NCI-H446 treated with DMSO at 0.1 percent for 48 hours (cell line): ENCODE measurements at places on chromosomes 11 and 22.

DNA sequence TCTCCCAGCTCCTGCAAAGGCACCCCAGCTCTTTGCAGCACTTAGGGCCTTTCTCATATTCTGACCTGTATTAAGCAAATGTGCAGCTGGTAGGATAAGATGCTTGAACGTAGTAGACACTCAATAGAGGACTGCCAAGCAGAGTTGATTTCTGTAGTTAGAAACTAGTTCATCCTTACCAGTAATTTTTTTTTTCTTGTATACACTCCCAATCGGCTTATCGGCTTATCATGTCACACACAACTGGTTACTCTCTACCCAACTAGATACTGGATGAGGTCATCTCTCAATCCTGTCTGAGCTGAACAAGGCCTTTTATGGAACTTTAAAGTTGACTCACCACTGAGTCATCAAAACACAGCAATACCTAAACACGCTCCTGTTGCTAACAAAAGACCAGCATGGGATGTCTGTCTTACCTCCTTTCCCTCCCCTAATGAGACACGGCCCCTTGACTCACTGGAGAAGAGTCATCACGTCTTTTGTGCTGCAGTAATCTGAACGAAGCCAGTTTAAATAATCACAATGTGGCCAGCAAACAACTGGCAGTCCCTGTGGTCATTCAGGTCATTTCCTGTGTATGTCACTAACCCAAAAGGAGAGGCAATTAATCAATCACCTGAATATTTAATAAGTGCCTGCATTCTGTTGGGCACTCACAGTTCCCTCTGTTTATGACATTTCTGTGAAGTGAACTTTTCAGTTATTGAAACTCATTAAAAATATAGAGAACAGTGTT, 7.5 kb upstream of the WEE1 start:
- peak; percentile 68 for DNase-seq

DNA sequence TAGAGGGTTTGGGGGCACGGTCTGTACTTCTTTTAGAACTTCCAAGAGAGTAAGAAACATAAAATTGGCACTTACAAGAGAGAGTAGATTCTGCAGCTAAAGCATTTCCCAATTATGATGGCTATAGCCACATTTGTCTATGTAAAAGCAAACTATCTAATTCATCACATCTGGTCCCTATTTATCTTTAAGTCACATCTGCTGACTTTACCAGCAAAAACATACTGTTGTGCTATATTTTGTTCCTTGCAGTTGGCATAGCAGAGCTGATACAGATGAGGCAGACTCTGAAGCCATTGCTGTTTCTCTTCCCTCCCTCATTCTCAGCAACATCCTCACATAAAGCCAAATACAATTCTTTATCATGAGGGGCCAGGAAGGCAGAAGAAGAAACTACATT, 1533.5 kb upstream of the RAG2 start:
- DNase-seq = no peak

GRCh38 chr11:127000291-127000968, at the start of gene KIRREL3:
Gene KIRREL3, minus strand, starts transcription at chr11:127000770.
- no peak for DNase-seq

DNA sequence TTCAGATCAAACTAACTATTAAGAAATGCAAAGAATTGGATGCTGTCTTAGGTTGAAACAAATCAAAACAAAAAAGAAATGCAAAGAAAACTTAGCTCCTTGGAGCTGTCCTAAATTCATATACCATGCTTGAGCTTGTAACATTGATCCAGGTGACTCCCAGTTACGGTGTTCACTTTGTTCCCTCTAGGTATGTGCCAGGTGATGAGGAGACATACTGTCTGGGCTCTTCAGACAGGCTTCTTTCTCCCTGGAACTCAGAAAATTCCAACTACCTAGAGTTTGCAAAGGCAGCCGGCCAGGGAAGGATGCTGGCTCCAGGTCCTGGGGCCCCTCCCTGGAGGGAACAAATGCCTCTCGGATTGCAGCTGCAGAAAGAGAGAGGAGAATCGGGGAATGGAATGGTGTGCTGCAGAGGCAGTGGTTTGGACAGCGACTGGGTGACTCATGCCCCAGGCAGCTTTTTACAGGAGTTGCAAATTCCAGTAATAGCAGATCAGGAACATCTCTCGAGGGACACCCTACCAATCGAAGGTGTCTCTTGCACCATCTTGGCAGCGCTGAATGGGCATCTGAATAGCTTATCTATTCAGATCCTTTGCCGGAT, 12.3 kb upstream of the ASPHD2 start:
- DNase-seq = no peak

DNA sequence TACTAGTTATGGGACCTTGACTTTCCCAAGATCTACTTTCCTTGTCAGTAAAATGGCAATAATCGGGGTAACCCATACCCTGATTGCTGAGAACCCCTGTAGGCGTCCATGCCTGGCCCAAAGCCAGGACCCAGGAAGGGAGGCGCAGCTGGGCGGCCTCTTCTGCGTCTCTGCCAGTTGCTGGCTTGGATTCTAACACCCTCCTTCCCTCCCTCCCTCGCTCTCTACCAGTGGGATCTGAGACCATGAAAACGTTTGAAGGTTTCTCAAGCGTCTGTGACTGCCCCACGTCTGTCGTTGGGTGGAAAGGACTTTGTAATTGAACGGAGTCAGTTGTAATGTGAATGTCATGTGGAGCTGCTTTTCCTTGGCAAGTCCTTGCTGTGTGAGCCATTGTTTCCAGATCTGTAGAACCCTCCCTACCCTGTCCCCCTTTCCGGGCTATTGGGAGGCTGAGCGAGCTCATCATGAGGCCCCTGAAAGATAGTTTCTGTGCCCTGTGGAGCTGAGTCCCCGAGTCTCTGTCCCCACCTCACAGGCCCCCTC, 47.8 kb downstream of the PARVB start:
- DNase-seq = no peak

GRCh38 chr11:119447664-119448242, 24.8 kb upstream of the THY1 start:
- DNase-seq = no peak

DNA sequence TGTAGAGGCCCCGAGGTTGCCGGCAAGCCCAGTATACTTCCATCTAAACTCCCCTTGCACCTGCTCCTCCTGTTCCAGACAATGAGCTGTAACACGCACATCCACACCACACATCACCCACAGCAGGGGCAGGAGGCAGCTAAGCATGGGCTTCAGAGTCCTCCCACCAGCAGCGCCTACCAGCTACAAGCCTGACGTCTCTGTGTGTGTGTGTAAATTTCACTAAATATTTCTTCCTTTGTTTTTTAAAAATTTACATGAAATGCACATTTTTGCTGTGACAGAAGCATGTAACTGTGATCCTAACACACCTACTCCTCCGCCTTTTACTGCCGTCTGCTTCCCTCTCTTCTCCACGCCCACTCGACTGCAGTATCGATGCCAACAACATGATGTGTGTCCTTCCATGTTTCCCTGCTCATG, 29.4 kb upstream of the PACSIN2 start:
- no peak for DNase-seq

- DNase-seq = no peak
Observed at GRCh38 chr11:87356428-87356827, 318.7 kb downstream of the TMEM135 start.

DNA sequence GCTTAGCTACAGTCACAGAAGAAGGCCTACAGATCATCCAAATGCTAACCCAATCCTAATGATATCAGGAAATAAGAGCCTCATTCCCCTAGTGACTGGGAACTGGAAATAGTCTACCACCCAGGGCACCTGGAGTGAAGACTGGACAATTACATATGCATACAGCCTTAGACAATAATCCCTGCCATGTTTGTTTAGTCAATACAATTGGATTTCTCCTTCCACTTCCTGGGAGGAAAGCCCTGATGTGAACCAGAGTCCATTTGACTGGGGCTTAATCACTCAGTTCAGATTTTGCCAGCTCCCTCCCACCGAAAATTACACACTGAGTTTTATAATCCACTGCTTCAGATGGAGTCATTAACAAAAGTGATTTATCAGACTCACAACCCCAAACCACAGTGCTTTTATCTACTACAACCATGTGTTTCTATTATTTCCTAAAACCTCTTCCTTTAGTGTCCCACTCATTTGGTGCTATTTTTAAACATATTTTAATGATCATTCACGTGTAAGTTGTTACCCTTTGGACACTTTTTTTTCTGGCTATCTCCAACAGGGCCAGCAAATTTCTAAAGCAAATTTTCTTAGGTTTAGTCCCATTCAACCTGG, 29.9 kb downstream of the CWF19L2 start:
- DNase-seq = no peak

DNA sequence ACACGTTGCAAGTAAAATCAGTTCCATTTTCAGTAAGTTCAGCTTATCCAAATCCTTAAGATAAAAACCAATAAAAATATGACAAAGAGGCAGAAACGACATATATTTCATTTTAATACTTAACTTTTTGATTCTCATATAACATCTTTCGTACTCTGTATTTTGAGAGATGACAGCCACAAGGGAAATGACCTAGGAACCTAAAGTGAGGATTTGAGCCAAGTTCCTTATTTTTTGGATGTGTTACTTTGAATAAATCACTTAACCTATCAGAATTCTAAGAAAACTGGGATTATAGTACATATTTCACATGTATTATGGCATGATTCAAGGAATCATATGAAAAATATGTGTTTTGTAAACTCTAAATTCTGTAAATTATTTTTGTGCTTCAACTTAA, 143.6 kb upstream of the TRPC6 start:
- no peak for DNase-seq

DNA sequence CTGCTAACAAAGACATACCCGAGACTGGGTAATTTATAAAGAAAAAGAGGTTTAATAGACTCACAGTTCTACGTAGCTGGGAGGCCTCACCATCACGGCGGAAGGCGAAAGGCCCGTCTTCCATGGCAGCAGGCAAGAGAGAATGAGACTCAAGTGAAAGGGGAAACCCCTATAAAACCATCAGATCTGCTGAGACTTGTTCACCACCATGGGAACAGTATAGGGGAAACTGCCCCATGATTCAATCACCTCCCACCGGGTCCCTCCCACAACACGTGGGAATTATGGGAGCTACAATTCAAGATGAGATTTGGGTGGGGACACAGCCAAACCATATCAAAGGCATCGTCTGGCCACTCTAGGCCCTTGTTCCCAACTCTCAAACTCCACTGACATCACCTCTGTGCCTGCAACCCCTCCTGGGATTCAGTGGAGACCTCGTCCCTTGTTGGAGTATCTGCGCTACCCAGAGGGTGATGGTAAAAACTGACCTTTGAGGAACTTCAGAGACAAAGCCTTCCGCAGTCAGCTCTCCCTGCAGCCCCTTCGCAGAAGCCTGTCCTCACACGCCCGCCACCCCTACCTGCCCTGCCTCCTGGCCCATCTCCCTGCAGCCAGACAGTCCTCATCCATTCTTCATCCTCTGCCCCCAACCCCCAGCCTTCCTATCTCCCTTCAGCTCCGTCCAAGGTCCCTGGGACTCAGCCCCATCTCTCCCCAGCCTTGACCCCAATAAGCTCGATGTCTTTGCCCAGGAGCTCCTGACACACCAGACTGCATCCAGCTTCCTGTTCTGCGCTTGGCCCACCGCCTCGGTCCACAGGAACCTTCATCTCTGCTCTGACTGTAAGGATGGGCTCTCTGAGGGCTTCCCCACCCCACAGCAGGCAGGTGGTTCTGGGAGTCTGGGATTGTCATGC, 15.8 kb downstream of the CCND1 start:
- DNase-seq = no peak

DNA sequence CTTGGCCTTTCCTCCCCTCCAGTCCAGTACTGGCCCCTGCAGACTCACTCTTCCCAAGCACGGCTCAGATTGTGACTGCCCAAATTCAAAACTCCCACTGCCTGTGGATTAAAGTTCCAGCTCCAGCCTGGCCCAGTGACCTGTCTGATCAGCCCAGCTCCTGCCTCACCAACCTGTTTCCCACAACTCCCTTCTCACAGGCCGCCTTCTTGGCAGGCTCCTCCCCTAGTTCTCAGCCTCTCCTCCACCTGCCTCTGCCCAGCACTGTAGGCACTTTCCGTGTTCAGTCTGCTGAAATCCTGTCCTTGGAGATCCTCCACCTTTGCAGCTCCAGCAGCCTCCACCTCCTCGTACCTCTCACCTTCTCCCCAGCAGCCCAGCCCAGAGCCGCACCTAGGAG, 68.6 kb downstream of the MICAL2 start:
- no peak for DNase-seq

DNA sequence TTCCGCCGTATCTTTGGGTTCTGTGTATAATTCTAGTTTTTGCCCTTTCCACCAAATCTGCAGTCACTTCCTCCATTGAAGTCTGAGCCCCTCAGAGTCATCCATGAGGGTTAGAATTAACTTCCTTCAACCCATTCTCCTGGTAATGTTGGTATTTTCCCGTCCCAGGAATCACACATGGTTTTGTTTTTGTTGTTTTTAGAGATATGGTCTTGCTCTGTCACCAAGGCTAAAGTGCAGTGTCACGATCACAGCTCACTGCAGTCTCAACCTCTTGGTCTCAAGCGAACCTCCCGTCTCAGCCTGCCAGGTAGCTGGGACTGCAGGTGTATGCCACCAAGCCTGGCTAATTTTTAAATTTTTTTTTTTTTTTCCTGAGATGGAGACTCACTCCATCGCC, 18.7 kb downstream of the ZBED4 start:
- DNase-seq = no peak

DNA sequence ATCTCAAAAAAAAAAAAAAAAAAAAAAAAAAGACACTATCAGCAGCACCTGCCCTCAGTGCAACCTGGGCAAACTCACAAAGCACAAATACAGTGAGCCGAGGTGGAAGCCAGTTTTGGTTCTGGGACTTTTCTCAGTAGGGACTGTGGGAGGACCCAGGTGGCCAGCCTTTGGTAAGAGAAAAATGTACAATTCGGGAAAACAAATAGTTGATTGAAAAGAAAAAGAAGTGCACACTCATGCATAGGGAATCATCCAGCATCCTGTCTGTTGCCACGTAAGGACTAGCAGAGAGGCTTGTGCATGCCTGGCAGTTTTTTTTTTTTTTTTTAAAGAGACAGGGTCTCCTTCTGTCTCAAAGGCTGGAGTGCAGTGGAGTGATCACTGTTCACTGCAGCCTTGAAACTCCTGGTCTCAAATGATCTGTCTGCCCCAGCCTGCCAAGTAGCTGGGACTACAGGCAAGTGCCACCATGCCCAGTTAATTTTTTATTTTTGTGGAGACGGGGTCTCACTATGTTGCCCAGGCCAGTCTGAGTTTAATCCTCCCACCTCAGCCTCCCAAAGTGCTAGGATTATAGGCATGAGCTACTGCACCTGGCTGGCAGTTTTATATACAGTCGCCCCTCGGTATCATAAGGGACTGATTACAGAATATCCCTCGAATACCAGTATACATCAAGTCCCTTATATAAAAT, 36.7 kb downstream of the TPST2 start:
- no peak for DNase-seq

DNA sequence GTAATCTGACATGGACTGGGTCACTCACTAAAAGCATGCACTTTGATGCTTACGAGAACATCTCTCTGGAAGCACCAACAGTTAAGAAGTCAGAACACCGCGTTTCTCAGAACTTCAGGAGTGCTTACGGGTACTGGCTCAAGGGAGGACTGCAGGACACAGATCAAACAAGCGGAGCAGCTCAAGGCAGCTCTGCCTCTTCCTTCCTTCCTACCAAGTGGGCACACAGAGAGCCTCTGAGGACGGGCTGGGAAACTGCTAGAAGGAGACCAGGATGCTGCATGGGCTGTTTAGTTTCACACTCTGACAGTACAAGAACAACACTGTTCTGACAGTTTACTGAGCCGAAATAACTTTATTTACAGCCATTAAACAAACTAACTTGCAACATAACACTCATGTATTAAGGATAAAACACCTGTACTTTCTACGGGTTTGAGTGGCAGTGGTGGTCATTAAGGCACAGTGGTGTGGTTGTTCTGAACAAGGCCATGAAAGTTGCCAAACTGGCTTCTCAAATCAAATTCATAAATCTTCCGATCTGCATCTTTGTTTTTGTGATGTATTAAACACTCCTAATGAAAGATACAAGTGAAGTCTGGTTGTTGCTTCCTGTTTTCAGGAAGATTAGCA, 37.5 kb downstream of the ARFGAP3 start:
- no peak for DNase-seq
